Activated CD4-positive, CD25-positive, alpha-beta regulatory T cell treated with anti-CD3 and anti-CD28 coated beads, Interleukin-2, amount 50 U/mL, for 72 hours (primary cell): ENCODE measurements at places on chromosomes 7 and 10.

DNA sequence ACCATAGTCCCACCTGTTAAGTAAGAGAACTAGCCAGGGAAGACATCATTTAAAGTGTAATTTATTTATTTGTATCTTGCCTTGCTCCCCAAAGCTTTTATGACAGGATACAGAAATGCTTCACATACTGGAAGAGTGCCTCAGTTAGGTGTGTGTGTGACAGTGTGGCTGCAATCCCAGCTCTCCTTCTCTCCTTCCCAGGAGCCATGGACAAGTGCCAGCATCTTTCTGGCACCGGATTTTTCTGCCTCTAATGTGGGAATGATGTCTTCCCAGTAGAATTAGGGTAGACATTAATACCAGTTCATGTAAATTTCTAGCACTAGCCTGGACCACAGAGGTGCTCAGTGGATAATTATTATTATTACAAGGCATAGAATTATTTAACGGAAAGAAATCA, 30.3 kb upstream of the ATXN7L1 start:
- DNase-seq = no peak

DNA sequence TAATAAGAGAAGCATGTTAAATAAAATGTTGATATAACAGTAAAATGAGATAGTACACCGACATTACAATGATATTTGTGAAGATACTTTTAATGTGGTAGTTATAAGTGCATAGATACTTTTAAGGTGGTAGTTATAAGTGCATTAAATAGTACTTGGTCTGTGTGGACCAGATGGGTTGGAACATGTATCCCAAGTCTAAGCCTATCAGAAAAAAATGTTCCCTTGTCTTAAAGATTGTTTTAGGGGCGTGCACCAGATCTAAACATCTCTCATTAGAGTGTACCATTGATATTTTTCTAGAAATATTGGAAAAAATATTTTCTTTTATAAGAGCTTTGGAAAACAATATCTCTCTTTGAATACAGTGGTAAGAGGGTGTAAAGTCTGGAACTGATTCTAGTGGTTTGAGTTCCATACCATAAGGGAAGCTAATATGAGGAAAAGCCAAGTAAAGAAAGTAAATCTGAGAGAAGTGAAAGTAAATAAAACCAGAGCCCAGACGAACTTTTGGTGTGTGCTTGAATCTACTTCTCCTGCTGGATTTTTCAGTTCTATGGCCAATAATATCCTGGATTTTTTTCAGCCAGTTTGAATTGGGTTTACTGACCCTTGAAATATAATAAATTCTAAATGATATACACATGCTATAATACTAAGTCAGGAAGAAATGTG, 175.3 kb downstream of the MBL2 start:
- DNase-seq = no peak

- no peak for DNase-seq
These were observed 74.9 kb upstream of the NRBF2 start for GRCh38 chr10:63058236-63058635.

DNA sequence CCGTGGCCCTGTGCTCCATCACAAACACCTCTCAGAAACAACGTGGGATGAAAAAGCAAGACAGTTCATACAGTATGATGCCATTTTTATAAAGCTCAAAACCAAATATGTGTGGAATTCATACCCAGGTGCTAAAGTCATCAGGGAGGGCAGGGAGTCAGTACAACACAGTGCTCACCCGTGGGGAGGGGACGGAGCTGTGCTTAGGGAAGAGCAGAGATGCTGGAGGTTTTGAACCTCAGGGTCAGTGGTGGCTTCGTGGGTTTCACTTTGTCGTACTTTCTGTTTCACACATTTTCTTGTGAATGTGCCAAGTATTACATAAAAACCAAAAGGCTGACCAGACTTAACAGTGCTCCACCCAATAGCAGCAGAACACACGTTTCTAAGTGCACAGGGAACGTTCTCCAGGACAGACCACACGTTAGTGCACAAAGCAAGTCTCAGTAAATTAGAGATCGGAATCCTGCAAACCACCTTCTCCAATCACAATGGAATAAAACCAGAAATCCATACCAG, 21.2 kb downstream of the ZMIZ2 start:
- DNase-seq = no peak

DNA sequence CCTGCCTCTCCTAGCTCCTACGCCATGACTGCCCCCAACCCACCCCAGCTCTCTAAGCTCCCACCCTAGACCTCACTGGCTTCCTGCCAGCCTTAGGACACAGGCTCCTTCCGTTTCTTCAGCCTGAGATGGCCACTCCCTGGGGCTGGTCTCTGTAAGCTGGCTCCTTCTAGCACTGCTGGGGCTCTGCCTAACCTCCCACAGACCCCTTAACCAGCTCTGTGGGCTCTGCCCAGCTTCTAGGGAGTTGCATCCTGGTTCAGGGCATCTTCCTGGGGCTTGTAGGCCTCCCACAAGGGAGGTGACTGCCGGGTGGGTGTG, 478.6 kb upstream of the KLF6 start:
- no peak for DNase-seq
